ENCODE measurements at places on chromosomes 7 and 10.

GRCh38 chr10:12875100-12875499 lies 126.4 kb downstream of the CCDC3 start:
- no peak for DNase-seq

GRCh38 chr10:70418229-70418628 lies 14.3 kb downstream of the EIF4EBP2 start:
- DNase-seq, result no peak

DNA sequence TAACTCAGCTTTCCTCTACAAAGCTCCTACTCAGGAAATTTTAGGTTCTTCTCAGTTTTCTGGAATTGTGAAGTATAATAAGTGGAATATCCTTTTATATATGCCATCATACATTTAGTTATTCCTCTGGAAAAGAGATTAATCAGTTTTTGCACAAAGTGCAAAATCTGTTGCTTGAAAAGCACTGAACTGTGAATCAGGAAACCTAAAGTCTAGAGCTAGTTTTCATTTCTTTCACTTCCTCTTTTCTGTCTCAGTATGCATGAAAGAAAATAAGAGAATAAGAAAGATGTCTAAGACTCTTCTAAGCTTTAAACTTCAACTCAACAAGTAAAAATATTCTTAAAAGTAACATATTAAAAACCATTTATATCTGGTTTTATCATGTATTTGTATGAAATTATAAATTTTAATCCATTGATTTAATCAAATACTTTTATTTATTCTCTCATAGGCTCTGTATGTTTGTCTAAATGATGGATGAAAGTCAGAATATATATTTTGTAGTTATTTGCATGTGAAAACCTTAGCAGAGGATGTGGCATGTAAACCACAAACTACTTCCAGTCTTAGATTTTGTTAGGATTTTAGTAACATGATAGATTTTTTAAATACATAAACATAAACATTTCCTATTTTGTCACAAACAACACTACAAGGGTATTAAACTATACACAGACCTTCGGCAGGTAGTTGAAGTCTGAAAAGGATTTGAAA lies 1073.0 kb downstream of the XPNPEP1 start:
- DNase-seq, result no peak

DNA sequence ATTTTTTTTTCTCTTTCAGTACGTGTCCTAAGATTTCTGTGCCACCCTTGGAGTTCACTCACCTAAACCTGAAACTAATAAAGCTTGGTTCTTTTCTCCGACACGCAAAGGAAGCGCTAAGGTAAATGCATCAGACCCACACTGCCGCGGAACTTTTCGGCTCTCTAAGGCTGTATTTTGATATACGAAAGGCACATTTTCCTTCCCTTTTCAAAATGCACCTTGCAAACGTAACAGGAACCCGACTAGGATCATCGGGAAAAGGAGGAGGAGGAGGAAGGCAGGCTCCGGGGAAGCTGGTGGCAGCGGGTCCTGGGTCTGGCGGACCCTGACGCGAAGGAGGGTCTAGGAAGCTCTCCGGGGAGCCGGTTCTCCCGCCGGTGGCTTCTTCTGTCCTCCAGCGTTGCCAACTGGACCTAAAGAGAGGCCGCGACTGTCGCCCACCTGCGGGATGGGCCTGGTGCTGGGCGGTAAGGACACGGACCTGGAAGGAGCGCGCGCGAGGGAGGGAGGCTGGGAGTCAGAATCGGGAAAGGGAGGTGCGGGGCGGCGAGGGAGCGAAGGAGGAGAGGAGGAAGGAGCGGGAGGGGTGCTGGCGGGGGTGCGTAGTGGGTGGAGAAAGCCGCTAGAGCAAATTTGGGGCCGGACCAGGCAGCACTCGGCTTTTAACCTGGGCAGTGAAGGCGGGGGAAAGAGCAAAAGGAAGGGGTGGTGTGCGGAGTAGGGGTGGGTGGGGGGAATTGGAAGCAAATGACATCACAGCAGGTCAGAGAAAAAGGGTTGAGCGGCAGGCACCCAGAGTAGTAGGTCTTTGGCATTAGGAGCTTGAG lies at the start of gene CFTR:
TSS of gene CFTR (plus strand) at position 801 of the 830 bp plus-strand sequence. CDS start 70 bp downstream, outside the sequence.
- DNase-seq, result no peak
